Naive B cell (primary cell): ENCODE measurements at places on chromosomes 1 and 21.

- DNase-seq, result no peak
These were observed 25.0 kb upstream of the ZNF436 start for GRCh38 chr1:23394684-23395083.

DNA sequence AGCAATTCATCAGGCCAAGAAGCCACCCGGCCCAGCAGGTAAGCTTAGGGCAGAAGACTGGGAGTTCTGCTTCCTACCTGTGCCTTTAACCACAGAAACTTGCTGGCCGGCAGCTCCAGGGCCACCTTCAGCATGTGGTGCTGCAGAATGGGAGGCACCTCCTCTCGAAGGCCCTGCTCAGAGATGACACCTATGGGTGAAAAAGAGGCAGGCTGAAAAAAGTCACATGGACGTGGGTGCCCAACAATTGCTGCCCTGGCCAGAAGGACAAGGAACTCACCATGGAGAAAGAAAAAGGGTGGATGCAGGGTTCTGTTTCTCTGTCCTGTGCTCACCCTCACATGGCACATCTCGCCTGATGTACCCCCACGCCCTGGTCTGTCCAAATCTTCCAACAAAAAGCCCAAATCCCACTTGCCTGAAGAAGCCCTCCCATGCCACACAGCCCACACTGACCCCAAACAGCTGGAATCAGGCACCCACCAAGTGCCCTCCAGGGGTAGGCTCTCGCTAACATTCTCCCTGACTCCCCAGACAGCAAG lies 33.0 kb downstream of the URB1 start:
- DNase-seq, result no peak

DNA sequence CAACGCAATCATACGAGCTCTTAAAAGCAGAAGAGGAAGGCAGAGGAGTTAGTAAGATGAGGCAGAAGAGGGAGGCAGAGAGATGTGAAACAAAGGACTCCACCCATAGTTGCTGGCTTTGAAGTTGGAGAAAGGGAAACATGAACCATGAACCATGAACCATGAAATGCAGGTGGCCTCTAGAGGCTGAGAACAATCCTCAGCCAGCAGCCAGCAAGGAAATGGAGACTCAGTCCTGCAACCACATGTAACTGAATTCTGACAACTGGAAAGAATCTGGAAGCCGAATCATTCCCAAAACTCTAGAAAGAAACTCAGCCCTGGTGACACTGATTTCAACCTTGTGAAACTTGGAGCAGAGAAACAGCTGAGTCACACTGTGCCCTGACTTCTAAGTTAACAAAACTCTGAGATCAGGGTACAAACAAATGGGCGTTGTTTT lies 10.1 kb downstream of the DIPK1A start:
- peak; percentile 75 for DNase-seq

DNA sequence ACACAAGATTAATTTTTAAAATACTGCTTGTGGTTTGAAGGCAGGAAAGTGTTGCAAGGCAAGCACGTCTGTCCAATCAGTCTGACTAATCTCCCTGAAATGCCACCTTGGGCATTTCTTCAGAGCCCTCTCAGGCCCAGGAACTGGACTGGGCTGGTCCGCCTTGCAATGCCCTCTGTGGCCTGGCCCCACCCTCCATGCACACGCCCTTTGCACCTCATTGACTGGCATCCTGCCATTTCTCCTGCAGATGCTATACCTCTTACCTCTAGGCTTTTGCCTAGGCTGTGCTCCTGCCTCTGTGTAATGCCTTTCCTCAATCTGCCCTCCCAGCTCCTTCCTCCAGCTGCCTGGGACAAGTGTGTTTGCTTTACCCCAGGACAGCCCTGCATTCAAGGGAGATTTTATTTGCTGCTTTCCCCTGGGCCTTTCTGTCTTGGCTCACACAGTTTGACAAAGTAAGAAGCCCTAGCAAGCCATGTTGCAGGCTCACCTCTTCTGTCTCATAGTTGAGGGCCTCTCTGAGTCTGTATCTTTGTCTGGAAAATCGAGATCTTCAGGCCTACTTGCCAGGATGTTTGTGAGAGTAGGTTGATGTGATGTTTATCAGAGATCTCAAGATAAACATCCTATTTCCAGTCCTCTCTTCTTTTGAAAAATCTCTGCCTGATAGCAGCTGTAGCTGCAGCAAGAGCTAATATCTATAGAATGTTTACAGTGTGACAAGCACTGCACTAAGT lies 149.2 kb upstream of the JUN start:
- DNase-seq, result no peak

- no peak for DNase-seq
These were observed 1.4 kb downstream of the FOXD2 start for GRCh38 chr1:47439017-47439818.

GRCh38 chr1:226711976-226712741 lies 26.9 kb downstream of the ITPKB start:
- no peak for DNase-seq

DNA sequence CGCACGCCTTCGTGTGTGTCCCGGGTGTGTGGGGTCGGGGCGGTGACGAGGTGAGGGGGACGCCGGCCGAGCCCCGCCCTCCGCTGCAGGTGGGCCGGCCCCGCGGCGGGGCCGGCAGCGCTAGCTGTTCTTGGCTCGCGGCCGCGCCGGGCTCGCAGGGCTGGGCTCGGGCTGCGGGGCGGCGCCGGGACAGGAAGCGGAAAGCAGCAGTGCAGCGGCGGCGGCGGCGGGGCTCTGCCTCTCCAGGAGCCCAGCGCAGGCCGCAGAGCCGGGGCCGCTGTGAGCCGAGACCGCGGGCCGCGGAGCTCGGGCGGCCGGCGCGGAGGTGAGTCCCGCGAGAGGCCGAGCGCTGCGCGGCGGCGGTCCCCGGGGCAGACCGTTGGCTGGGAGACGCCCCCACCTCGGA lies at the start of gene VANGL1:
VANGL1 (plus strand) TSS at position 209 of the 406 bp plus-strand sequence. CDS start 9,444 bp downstream, outside the sequence.
- no peak for DNase-seq
